ENCODE measurements at places on chromosomes 11 and 22.
A peak's percentile ranks its signal among the peaks of the same experiment; 100 is the strongest.

DNA sequence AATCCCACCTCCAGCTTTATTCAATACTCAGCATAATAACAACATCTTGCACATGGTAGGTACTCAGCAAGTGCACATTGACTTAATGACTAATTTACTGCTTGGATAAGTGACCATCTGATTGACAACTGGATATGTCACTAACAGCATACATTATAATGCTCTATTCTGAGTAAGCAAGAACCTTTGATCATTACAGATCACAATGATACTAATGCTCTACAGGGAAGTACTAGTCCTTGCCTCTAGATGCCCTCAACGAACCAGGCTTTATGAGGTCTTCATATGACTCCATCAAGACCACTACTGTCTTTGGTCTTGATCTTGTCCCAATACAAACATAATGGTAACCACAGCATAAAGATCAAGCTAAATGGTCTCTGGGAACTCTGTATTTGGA is 167.6 kb upstream of the MTMR2 start:
- DNase-seq: no peak

GRCh38 chr11:58004664-58005063 is 19.0 kb upstream of the OR9Q1 start:
- DNase-seq: no peak

- peak; percentile 44 for DNase-seq
Measured at GRCh38 chr11:118791961-118792569, 1.1 kb upstream of the DDX6 start.

DNA sequence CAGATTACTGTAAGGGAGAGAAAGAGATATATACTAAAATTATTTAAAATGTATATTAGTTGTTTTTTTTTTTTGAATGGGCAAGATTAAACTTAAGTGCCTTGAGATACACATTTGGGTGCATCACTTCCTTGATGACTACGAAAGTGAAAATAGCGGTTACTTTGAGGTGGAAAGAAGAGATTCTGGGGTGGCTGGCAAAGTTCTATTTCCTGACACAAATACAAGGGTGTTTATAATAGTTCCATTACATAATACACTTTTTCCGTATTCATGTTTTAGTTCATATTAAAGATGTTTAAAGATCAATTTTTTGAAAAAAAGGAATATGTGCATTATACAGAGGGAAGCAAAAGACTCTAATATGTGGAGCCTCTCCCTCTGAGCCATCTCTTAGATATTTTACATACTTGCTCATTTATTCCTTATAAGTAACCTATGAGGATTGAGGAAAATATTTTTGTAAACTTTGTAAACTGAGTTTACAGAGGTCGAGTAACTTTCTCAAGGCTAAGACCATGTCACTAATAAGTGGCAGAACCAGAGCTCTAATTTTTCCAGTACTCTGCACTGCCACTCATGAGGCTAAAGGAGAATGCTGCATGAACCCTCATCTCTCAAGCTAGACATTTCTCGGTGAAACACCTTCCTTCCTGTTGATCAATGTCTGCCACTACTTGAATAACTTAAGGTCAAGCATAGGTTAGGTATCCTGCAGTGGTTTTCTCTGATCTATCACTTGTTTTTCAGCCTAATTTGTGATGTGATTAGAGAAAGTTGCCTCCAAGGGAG is 58.6 kb downstream of the DDIAS start:
- peak; percentile 24 for DNase-seq

GRCh38 chr11:119094816-119095065 is 6.9 kb downstream of the DPAGT1 start:
- peak; percentile 79 for DNase-seq

GRCh38 chr11:114122686-114123085 is 63.2 kb downstream of the ZBTB16 start:
- no peak for DNase-seq

DNA sequence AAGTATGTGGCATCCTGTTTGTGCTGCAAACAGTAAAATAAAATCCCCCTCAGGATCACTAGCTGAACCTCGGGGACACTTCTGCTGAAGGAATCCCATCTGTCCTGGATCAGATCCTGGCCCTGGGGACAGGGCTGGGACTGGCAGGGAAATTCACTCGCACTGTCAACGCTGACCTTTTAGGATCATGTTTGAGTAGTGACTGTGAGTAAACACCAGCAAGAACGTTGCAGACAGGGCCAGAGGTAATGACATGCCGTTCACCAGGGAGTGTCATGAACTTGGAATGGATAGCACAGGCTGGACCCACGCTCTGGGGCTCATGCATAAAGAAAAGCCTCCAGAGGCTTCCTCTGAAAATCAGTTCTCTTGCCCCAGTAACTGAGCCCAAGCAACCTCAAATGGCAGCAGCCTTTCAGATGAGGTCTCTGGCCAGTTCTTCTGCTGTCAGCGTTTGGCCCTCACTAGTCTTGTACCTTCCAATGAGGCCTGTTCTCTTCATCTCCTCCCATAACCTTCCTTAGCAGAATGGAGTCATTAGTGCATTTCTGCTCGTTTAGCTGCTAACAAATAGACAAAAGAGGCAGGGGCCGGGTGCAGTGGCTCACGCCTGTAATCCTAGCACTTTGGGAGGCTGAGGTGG is 51.0 kb upstream of the BARX2 start:
- DNase-seq: no peak

- DNase-seq: no peak
Measured at GRCh38 chr22:22993184-22993583, 77.1 kb upstream of the GNAZ start.

GRCh38 chr11:122668562-122669090 is 13.1 kb downstream of the UBASH3B start:
- DNase-seq: no peak

- DNase-seq: no peak
Measured at GRCh38 chr11:14956111-14956510, 16.0 kb downstream of the CALCA start.
